ENCODE measurements at places on chromosomes 16 and 17.
A peak's percentile ranks its signal among the peaks of the same experiment; 100 is the strongest.

DNA sequence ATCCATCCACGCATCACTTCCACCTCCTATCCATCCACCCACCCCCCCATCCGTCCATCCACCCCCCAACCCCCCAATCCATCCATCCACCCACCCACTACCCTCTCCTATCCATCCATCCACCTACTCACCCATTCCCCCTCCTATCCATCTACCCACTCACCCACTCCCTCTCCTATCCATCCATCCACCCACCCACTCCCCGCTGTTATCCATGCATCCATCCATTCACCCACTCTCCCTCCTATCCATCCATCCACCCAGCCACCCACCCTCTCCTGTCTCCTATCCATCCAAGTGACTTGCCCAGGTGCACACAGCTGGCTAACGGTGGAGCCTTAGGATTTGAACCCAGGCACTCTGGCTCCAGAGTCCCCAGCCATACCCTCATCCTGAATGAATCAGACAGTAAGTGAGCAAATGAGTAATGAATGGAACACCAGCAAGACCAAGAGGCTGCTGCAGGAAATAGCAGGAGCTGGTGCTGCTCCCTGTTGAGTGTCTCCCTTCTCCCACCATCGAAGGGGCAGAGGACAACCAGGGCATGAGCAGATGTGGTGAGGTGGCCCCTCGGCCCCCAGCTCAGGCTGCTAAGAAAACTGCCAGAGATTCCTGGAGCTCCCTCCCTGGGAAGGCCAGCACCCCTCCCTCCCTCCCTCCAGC is 62.5 kb downstream of the LITAF start:
- no peak for DNase-seq

- no peak for DNase-seq
Observed at GRCh38 chr16:53504665-53505064, 1.7 kb upstream of the AKTIP start.

DNA sequence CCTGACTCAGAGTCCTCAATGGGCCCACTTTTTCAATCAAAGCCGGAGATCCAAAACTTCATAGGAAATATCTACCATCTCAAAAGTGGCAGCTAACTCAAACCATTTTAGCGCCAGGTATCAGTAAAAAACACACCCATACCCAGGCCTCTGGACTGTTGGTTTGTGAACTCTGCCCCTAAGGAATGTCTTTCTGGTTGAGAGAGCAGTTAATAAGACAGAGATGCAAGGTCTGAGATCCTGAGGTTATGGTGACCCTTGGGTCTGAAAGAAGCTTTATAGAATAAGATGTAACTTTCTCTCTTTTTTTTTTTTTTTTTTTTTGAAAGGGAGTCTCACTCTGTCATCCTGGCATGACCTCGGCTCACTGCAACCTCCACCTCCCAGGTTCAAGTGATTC is 350.5 kb downstream of the SOX9 start:
- DNase-seq = no peak

GRCh38 chr16:67442581-67443255 is 11.8 kb downstream of the HSD11B2 start:
- DNase-seq = no peak

- no peak for DNase-seq
Observed at GRCh38 chr16:86012221-86012620, 113.3 kb downstream of the IRF8 start.

DNA sequence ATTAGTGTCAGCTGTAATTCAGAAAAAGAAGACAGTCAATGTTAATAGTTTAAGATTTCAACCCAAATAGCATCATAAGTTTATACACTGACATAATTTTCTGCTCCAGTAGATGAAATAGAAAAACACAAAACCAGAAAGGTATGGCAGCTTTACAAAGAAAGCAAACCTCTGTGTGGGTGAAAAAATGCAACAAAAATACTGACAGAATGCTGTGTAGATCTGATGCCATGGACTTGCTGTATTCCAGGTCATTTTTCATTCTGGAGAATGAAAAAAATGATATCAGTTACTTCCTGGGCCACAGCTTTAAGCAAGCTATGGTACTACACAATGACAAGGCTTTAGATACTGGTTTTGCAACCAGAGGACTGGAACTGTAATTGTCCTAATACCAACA is 116.0 kb downstream of the MAP2K4 start:
- DNase-seq = no peak

GRCh38 chr17:45221081-45222013 is at the start of gene FMNL1:
TSS of gene FMNL1 (plus strand) at chr17:45221885. CDS start at chr17:45222125, 240 bp downstream.
- DNase-seq = no peak

GRCh38 chr17:58643147-58643546 is 48.7 kb downstream of the TEX14 start:
- DNase-seq = no peak

DNA sequence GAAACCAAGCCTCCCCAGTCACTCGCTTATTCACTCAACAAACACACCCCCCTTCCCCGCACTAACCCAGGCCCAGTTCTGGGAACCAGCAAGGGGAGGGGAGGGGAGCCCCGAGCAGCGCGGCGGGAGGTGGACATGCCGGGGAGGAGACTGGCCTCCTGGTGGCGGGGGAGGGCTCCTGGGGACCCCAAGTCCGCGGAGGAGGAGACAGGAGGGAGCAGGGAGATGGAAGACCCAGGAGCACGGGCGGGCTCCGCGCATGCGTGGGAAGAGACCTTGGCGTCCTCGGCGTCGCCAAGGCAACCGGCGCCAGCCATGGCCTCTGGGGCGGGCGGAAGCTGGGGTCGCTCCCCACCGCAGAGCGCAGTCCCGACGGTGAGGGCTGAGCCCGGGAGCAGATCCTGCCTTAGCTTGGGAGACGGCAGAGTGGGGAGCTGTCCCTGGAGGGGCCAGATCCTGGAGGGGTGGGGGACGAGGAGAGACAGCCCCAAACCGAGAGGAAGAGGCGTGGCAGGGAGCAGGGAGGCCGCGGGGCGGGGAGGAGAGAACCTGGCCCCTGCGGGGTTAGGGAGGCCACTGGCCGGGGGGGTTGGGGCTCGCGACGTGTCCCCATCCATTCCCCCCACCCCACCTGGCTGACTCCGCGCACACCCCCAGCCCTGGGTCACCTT is at the start of gene PRR29:
PRR29 (plus strand) TSS at position 302 of the 671 bp plus-strand sequence; CDS start at position 316, 14 bp downstream.
- peak; percentile 32 for DNase-seq

GRCh38 chr17:28476076-28476865 is 2.8 kb downstream of the SLC13A2 start:
- DNase-seq = no peak

- no peak for DNase-seq
Observed at GRCh38 chr16:56428091-56428490, 2.7 kb upstream of the AMFR start.

- DNase-seq = peak; percentile 54
Observed at GRCh38 chr16:89909777-89910716, 8.6 kb upstream of the MC1R start.

DNA sequence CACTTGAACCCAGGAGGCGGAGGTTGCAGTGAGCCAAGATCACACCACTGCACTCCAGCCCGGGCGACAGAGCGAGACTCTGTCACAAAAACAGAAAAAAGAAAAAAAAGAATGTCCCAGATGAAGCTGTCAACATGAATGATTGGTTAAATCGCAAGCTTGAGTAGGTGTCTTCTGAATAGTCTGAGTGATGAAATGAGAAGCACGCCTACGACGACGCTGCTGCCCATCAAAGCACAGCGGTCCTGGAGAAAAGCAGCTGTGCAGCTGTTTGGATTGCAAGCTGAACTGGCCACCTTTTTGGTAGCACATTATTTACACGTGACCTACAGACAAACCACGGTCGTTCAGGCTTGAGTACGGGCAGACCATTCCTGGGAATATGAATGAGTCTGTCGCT is 12.5 kb downstream of the ADCY9 start:
- no peak for DNase-seq

DNA sequence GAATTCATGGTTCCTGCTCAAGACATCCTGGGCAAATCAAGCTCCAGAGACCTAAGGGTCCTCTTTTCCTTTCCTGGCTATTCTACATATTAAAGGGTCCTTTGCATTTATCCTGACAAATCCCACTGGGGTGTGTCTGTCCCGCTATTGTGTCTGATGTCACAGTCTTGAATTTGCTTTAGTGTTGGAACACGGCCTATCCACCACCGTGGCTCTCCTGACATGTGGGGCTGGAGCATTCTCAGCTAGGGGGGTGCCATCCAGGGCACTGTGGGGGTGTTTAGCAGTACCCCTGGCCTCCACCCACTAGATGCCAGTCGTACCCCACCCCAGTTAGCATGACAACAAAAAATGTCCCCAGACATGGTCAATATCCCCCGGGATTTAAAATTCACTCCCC is 92.9 kb downstream of the IRF8 start:
- no peak for DNase-seq

DNA sequence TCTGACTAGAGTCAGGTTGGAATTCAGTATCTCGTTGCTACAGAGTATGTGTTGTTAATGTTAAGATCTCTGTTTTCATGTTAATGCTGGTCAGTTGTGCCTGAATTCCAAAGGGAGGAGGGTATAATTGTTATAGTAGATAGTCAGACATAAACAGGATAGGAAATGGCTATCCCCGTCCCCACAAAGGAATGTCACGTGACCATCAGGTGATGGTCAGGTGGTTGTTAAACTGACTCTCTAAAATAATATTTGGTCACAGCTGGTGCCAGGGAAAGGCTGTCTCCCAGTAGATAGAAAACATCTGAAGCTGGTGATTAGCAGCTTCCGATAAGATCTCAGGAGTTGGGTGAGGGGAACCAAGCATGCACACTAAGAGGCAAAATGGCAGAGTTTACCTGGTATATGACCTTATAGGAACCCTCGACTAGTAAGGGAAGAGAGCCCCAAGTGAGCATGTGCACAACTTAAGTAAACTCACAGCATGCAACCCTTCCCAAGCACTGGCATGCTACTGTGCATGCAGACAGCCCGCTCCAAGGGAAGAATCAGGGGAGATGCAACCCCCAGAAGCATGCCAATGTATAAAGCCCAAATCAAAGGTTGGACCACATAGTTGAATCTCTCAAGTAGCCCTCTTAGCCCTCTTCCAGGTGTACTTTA is 27.4 kb upstream of the SLC6A2 start:
- DNase-seq = no peak

DNA sequence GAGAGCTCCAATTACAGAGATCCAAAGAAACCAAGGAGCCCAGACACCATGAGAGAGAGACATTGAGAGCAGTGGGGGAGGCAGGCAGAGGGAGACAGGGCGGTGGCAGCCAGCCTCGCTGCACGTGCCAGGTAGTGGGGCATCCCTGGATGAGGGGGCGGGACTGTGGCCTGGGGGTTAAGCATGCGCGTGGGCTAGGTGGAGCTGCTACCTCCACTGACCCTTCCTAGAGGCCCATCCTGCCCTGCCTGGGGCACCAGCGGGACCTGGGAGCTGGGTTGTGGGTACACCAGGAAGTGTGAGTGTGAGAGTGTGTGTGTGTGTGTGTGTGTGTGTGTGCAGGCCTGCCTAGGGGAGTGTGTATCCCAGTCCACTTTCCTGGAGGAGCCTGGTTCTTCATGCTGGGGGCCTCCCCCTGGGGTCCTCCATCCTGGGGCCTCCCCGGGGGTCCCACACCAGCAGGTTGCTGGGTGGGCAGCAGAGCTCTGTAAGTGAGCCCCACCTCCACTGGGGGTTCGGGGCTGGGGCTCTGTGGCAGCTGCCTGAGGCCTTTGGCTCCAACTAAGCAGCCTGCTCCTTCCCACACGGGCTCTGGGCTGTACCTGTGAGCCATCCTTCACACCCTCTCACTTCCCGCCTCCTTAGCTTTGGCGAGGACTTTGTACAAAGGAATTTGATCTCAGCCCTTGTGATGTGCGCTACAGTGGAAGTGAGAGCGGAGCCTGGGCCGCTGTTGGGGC is 127.4 kb downstream of the IRF8 start:
- no peak for DNase-seq
